B cell (primary cell): ENCODE measurements at places on chromosomes 5 and 9.

- DNase-seq: no peak
Observed at GRCh38 chr9:79127661-79128060, 444.1 kb upstream of the TLE4 start.

DNA sequence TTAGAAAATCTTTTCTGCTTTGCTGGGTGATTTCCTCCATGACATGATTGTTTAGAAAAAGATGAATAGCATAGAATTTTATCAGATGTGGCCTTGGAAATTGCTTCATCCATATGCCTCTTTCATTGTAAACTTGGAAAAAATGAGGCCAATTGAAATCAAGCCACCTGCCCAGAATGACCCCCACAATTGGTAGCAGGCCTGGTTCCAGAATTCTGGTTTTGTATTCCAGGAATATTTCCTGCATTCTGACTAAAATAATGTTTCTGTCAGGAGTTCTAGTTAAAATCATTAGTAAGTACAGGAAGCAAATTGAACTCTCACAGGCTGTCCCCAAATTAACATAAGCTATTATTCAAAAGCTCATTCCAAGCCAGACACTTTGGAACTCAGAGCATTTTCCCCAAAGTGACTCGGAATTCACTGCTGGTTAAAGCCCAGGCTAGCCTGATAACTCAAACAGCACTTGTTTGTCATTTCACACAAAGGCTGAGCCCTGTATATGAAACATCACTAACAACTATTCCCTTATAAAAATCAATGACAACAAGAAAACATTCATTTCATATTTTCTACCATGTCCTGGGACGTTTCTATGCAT lies 75.1 kb upstream of the ADCY2 start:
- no peak for DNase-seq

GRCh38 chr5:134370311-134370870 lies 978 bp upstream of the UBE2B start:
- no peak for DNase-seq

- DNase-seq: peak; percentile 44
Observed at GRCh38 chr9:83583151-83584014, 39.6 kb upstream of the IDNK start.

- no peak for DNase-seq
Observed at GRCh38 chr9:117415358-117415914, 579 bp upstream of the ASTN2 start.

- DNase-seq: no peak
Observed at GRCh38 chr5:80962630-80963520, 2.7 kb downstream of the RASGRF2 start.

GRCh38 chr9:112038017-112038408 lies 137.1 kb downstream of the SUSD1 start:
- DNase-seq: peak; percentile 72

DNA sequence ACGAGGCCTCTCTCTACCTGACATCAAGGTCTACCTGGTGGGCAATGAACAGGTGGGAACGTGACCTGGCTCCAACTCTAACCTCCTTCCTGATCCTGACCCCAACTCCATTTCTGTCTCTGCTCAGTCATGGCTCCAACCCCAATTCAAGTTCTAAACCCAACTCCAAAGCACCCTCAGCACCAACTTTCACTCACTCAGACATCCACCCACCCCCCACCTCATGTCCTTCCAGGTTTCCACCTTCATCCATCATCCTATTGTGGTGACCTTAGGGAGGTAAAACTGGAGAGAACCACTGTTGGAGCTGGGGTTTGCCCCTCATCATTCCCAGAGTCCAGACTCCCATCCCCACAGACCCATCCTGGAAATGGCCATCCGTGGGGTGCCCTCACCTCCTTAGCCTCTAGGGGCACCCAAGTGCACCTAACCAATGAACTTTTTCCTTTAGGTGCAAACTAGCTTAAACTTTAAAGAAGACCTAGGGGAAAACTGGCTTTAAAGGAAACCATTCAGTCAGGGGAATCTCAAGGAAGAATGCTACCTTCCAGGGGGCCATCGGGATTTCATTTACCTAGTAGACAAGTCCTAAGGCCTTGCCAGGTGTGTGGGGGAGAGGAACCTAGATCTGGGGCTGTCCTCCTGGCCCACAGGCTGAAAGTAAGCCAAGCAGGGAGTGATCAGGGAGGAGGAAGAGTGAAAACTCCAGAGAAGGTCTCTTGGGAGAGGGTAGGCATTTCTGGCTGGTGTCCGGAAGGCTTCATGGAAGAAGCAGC lies 11.3 kb downstream of the RGS14 start:
- DNase-seq: peak; percentile 51

GRCh38 chr5:156515803-156516360 lies 188.9 kb downstream of the SGCD start:
- no peak for DNase-seq

DNA sequence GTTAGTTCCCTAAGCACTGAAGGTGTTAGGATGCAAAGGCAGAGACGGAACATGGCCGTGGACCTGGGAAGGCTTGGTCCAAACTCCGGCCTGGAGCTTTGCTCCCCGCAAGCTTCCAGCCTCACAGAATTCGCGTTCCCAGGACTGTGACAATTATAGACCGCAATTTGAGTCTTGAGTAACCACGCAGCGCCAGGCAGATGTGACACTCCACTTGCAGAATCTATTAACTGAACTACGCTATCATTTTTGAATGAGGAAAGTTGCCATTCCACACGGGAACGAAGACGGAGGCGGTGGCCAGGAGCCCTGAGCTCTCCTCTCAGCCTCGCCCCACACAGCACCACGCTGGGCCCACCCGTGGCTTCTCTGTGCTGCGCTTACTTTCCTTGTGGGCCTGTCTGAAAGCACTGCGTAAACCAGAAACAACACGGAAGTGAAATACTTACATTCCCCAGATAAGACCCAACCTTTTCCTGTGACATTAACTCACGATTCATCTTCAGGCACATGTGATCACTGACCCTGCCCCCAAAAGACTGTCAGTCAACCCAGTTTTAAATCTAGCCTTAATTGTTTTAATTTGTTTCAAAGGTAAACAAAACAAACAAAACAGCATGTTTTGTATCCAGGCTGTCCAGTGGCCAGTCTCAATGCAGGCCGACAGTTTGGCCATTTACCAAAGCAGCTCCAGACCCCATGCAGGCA lies 16.1 kb upstream of the COL5A1 start:
- DNase-seq: no peak
